ENCODE measurements at places on chromosomes 6 and 20. TPM values are rescaled to one million over a fixed set of nuclear protein-coding genes. Genes with fewer than 3 reads are reported as not detected.

The CLVS2 gene
- 70.1 TPM for total RNA-seq

The CTSZ gene
- 10.3 TPM for total RNA-seq

The SLC22A2 gene
- not detected for total RNA-seq

The ARFGEF3 gene
- total RNA-seq = 84.8 TPM

The RSPH9 gene
- 6.9 TPM for total RNA-seq

The EPB41L1 gene
- total RNA-seq = 111 TPM

The SLC35F1 gene
- 90.8 TPM for total RNA-seq

The SSTR4 gene
- not detected for total RNA-seq

The NRN1 gene
- 13.1 TPM for total RNA-seq

The OPRM1 gene
- 0.94 TPM for total RNA-seq

The PSORS1C2 gene
- total RNA-seq = not detected

The SHLD1 gene
- 5.3 TPM for total RNA-seq

The SLC24A3 gene
- total RNA-seq = 16.0 TPM

The HTR1E gene
- total RNA-seq = 0.63 TPM

The SYTL3 gene
- 2.5 TPM for total RNA-seq

The OR2B2 gene
- not detected for total RNA-seq

The C20orf202 gene
- total RNA-seq = 1.3 TPM

The TFAP2B gene
- total RNA-seq = not detected

The SLC17A1 gene
- total RNA-seq = not detected

The MAS1 gene
- 0.31 TPM for total RNA-seq

The ULBP1 gene
- 1.9 TPM for total RNA-seq

The MARCKS gene
- total RNA-seq = 298 TPM

The SRSF12 gene
- 38.2 TPM for total RNA-seq

The STMND1 gene
- not detected for total RNA-seq

The PEDS1 gene
- total RNA-seq = 11.9 TPM

The MAPK13 gene
- 3.4 TPM for total RNA-seq

The KCNQ5 gene
- 26.9 TPM for total RNA-seq

The COL9A3 gene
- total RNA-seq = 27.9 TPM

Measured in parietal lobe (tissue), 2 donors.